CD4-positive, alpha-beta T cell treated with Interleukin-21 for 1 hour (primary cell): ENCODE measurements at places on chromosomes 11 and 22.

DNA sequence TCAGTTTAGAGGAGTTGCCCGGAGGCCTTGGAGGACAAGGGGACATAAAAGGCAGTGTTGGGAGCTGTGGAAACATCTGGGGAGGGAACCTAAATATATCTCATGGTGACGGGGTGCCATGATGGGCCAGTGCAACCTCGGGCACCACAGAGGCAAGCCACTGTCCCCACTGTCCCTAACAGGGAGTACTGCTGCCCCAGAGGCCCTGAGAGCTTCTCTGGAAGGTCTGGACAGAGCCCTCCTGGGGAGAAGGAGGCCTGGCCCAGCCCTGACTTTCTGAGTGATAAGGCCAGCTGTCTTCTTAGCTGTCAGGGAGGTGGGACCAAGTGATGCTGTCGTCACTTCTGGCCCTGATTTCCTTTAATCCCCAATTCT lies 5.5 kb upstream of the P2RY6 start:
- no peak for DNase-seq

GRCh38 chr11:70202920-70203750 lies at the start of gene FADD:
Gene FADD, plus strand, starts transcription at chr11:70203296. Its CDS starts 164 bp downstream, at chr11:70203460.
- peak; percentile 94 for DNase-seq

- no peak for DNase-seq
Observed at GRCh38 chr11:72541257-72541974, 107.1 kb upstream of the CLPB start.

DNA sequence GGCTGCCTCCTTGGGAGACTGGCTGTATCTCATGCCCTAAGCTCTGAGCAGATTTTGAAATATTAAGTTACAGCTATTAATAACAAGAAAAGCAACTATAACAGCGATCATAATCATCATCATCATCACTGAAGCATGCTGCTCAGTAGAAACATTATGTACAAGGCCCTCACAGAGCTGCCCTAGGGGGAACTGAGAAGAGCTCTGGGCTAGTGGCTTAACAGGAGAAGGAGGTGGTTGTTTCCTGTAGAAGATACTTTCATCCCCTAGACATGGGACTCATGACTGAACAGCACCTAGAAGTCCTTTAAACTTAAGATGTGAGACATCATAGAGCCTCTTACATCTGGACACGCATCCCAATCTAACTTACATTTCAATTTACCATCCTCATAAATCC lies 332.8 kb upstream of the PLET1 start:
- no peak for DNase-seq

GRCh38 chr11:19560156-19560555 lies 152.5 kb upstream of the NAV2 start:
- DNase-seq: no peak

DNA sequence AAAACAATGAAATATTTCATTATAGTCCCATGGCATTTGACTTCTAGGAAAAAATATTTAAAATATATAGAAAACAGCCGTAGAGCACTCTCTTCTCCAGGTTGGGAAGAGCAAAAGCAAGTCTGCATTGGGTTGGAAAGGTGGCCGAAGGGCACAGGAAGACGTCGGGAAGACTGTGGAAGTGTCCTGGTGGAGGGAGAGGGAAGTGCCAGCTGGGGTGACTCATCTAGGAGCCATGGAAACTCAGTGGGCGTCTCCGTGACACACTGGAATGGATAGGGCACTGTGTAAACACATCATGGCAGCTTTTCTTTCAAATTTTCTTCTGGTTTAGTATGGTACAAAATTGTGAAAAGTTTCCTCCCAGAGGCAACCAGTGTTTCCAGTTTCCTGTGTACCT lies 12.7 kb downstream of the GTPBP1 start:
- no peak for DNase-seq

DNA sequence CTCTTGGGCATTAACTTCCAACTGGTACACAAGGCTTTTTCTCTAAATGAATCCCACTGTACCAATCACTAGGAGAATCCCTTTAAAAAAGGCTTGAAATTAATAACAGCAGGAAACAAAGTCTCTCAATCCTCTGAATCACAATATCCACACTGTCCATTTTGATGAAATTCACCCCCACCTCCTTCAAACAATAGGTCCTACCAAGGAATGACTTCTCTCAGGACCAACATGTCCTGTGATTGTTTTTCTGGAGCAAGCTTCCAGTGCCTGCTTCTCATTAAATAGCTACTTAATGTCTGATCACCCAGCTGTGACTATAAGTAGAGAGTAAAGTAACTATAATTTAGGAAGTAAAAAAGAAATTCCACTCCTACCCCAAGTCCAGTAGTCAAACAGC lies 13.1 kb downstream of the NUMA1 start:
- no peak for DNase-seq

DNA sequence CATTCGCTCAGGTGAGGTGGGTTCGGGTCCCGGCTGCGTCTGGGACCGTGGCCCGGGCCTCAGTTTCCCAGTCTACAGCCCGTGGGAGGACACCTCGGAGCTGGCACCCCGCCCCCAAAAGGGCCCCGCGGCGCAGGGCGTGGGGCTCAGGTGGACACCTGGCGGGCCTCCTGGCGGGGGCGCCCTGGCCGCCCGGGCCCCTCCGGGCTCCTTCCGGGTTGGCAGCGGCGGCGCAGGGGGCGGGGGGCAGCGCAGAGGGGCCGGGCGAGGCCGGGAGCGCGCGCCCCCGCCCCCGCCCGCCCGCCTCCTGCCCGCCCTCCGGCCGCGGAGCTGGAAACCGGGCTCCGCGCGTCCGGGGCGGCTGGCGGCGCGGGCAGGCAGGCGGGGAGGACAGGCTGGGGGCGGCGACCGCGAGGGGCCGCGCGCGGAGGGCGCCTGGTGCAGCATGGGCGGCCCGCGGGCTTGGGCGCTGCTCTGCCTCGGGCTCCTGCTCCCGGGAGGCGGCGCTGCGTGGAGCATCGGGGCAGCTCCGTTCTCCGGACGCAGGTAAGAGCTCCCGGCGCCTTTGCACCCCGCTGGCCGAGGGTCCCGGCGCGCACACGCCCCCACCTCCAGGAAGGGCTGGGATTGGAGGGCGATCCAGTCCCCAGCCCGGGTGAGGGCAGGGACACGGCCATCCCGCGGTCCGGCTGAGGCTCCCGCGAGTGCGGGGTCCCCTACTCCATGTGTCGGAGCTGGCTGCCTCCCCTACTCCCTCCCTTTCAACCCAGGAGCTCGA lies at the start of gene EMID1:
EMID1 (plus strand) TSS at position 303 of the 778 bp plus-strand sequence; CDS start at position 446, 143 bp downstream.
- DNase-seq: peak; percentile 11

- DNase-seq: peak; percentile 64
Observed at GRCh38 chr22:19178065-19178656, 375 bp downstream of the SLC25A1 start.

DNA sequence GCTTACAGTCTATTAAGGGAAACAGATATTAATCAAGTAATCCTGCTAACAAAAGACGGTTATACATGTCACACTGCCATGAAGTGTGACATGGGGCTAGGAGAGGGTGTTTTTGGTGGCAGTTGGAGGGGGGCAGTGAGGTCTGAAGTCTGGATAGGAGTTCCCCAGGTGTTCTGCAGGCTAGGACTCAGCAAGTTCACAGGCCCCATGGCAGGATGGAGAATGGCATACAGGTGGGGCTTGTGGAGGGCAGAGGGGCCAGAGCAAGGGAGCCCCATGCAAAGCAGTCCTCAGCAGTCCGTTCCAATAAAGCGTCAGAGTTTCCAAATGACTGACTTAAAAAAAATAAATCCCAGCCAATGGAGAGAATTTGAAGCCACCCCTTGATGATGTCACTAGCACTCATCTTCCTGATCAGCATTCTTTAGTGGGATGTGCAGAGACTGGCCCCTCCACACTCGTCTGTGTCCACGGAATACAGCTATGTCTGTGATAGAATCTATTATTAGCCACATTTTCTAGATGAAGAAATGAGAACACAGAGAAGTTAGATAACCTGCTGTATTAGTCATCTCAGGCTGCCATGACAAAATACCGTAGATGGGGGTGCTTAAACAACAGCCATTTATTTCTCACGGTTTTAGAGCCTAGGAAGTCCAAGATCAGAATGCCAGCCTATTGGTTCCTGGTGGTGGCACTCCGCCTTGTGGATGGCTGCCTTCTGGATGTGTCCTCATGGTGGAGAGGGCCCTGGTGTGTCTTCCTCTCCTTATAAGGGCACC lies 32.6 kb downstream of the PRDM11 start:
- no peak for DNase-seq

GRCh38 chr11:61949169-61950034 lies 749 bp upstream of the BEST1 start:
- DNase-seq: peak; percentile 24
